ENCODE measurements at places on chromosomes 1 and 21.

DNA sequence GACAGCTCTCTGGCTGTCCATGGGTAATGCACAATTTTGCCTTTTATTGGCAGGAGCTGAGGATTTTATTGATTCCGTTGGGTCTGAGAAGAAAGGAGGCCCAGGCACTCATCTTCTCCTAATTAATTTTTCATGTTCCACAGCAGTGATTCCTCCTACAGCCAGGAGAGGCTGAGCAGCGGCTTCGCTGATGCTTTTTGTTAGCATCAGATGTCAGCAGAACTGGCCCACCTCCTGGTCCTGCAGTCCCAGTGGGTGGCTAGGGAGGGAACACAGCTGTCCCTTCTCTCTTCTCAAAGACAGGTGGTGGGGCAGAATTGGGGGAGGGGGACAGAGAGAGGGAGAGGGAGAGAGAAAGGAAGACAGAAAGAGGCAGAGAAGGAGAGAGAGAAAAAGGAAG is 5.7 kb downstream of the MT1HL1 start:
- no peak for DNase-seq

DNA sequence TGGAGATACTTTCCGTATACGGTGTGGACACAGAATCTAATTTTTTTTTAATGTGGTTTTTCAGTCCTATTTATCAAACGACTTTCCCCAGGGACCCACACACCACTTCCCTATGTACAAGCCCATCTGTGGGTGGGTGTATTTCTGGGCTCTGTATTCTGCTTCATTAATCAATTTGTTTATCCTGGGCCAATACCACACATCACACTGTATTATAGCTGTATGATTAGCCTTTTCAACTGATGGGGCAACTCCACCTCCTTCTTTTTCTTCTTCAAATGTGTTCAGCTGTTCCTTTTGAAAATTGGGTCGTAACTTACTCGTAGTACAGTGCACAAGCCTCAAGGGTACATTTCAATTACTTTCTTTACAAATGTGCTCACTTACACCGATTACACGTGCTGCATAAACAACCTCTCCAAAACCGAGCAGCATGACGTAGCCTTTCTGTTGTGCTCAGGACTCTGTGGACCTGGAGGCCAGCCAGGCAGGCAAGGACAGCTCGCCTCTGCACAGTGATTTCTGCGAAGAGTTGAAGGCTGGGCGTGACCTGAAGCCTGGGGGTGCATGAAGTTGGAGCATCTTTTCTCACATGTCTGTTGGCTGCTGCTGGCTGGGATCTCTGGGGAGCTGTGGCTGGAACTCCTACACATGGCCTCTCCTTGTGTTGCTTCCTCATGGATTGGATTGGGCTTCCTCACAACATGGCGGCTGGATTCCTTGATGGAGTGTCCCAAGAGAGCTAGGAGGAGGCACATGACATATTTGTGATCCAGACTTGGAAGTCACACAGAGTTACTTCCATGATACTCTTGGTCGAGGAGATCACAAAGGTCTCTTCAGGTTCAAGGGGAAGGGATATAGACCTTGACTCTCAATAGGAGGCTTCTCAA is 126.5 kb downstream of the CRYAA start:
- no peak for DNase-seq

DNA sequence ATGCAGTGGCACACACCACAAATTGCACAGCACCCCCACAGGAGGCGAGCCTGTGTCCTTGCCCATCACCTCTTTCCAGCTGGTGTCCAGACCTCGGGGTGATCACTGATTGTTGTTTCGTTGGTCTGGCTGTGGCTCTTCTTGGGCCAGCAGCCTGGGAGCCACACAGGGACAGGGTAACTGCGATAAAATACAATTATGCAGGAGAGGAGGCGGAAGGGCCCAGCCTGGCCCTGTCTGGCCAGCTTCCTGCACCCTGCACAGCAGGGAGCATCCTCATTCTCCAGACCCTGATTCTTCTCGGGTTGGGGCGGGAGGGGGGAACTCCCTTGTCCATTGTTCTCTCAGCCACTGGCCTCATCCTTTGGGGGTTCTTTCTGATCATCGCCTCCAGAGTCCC is 83.6 kb downstream of the ADARB1 start:
- DNase-seq: no peak

- DNase-seq: no peak
Observed at GRCh38 chr21:33238146-33238545, 8.4 kb downstream of the IFNAR2 start.

GRCh38 chr1:179821524-179821923 is 56.1 kb downstream of the TOR1AIP2 start:
- DNase-seq: no peak

DNA sequence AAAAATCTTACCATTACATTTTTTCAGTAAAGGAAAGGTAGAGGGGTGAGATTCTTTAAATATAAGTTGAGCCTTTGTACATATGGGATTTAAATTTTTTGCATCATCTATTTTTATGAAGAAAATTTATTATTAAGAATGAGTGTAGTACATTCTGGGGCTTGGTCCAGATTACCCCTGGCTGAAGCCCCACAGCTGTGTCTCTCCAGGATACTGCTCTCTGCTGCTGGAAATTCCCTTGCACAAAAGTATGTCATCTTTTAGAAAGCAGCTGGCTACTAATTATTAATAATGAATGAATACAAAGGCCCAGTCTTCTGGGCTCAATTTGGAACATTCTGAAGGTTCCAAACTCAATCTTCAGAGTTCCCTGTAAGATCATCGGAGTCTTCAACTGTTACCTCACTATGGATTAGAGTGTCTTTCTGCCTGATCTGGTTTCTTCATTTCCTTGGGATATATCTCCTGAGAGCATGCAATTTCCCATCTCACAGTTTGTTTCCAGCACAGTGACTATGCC is 428.6 kb upstream of the BRINP3 start:
- no peak for DNase-seq

DNA sequence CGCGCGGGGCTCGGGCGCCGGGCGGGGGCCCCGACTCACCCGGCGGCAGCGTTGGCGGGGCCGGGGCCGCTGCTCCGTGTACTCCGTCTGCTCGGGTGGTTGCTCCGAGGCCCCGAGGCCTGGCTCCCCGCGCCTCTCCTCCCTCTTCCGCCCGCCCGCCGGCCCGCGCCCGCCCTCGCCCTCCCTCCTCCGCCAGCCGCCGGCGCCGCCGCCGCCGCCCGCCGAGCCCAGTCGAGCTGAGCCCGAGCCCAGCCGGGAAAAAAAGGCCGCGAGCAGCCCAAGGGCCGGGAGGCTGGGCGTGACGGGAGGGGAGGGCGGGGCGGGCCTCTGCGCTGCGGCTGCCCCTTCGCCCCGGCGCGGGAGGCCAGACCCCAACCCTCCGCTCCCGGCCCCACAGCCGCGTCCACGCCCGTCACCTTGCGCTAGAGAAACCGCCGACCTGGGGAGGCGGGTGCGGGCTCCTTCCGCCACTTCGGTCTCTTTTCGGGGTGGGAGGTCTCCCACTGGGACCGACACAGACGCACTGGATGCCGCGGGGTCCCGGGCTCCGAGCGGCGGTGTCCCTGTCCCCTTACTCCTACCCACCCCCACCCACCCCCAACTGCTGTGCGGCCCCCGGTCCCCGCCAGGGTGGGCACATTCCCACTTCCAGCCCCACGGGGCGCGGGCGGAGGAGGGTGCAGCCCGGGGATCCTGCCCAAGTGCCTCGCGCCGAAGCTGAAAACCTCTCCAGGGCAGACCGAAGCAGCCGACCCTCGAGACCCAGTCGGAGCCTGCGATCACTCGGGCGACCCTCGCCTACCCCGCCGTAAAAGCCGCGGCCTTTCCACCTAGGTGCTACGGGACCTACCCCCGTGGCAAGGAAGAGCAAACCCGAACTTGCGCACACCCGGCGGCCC is at the start of gene CERS2:
Gene CERS2 (minus strand): TSS at position 256 of the 899 bp plus-strand sequence. CDS start 5,745 bp downstream, outside the sequence.
- DNase-seq: peak; percentile 33

GRCh38 chr1:37423810-37424209 is 50.6 kb upstream of the ZC3H12A start:
- DNase-seq: no peak

- DNase-seq: no peak
Observed at GRCh38 chr1:198606020-198606438, 32.8 kb upstream of the PTPRC start.

GRCh38 chr1:7590426-7590790 is 180.7 kb upstream of the VAMP3 start:
- no peak for DNase-seq

GRCh38 chr1:223708651-223709268 is 3.6 kb upstream of the CAPN2 start:
- no peak for DNase-seq

- DNase-seq: no peak
Observed at GRCh38 chr1:193070942-193071341, 11.5 kb downstream of the RO60 start.

GRCh38 chr1:66095190-66095589 is 302.5 kb downstream of the PDE4B start:
- no peak for DNase-seq

- DNase-seq: no peak
Observed at GRCh38 chr1:40318970-40319621, 2.0 kb upstream of the COL9A2 start.

- no peak for DNase-seq
Observed at GRCh38 chr21:17711896-17712295, 99.2 kb upstream of the BTG3 start.

DNA sequence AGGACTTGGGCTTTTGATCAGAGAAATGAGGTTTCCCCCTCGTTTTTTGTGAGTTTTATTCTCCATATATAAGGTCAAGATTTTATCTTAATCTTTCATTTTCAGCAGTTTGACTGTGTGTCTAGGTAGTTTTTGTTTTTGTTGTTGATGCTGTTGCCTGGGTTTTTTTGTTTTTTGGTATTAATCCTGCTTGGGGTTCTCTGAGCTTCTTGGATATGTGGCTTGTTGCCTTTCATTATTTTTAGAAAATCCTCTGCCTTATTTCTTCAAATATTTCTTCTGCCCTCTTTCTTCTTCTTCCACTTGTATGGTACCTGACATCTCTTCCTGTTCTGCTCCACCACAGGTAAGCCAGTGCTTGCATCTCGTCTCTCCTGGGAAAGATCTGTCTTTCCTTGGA is 25.0 kb downstream of the EFCAB7 start:
- no peak for DNase-seq

DNA sequence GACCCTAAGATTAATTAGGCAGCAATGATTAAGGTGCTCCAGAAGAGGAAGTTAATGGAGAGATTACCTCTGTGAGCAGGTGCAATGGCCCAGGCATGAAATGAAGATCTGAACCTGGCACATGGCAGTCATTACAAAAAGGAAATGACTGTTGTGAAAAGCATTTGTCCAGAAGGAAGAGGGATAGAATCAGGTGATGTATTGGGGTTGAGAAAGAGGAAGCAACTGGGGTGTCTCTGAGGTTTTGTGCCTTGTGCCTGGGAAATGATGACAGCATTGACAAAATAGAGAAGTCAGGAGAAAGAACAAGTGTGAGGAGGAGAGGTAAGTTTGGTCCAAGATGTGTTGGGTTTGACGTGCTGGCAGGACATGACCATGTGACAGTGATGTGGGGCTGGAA is 5.6 kb downstream of the CRCT1 start:
- DNase-seq: no peak

DNA sequence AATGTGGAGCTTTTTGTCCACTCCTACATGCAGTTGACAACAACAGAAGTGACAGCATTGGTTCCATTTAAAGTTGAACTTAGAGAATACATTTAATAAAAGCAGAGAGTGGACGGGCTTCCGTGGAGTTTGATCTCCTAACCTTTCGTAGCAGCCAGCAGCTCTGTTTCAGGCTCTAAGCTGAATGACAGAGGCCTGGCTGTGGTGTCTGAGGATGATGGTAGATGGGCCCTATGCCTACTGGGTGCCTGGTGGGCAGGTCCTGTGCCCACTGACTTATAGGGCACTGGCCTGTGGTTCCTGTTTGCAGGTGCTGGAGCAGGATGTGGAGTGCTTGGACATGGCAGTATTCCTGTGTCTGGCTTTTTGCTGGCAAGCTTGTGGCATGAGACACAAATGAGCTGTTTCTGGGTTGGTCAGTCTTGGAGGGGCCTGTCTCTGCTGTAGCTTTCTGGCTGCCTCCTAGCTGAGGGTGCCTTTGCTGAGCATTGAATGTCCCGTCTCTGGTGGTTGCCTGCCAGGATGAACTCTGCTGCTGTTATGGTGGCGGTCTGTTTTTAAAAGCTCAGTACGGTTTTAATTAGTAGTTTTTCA is 54.6 kb downstream of the PRDM2 start:
- DNase-seq: no peak

GRCh38 chr1:76802094-76802493 is 65.2 kb upstream of the ST6GALNAC5 start:
- no peak for DNase-seq

GRCh38 chr1:26317146-26317545 is 612 bp upstream of the CD52 start:
- DNase-seq: no peak

GRCh38 chr1:207745285-207745684 is 6.6 kb upstream of the CD46 start:
- no peak for DNase-seq

DNA sequence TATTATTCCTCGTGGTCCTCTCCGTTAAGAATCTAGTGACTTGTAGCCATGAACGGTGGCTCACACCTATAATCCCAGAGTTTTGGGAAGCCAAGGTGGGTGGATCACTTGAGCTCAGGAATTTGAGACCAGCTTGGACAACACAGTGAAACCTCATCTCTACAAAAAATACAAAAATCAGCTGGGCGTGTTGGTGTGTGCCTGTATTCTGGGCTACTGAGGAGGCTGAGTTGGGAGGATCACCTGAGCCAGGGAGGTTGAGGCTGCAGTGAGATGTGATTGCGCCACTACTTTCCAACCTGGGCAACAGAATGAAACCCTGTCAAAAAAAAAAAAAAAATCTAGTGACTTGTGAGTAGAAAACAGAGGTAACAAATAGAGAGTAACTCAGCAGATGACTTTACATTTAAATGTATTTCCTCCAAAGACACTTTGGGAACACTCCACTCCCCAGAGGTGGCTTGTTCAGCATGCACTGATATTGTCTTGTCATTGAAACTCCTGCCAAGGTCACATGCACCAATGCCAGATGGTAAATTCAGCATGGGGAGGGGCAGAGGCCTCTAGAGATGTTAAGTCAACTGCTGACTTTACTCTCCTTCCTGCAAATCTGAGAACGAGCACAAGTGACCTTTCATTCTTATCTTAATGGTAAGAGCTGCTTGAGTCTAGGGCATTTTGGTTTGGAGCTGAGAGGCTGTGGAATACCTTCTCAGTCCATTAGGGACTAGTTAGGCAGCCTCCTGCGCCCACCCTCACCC is 24.9 kb downstream of the CCDC185 start:
- DNase-seq: no peak

GRCh38 chr1:72623299-72623708 is 341.0 kb upstream of the NEGR1 start:
- DNase-seq: no peak

- no peak for DNase-seq
Observed at GRCh38 chr21:41477641-41478318, 30.2 kb downstream of the TMPRSS2 start.
